ENCODE measurements at places on chromosomes 1 and 21. TPM values are rescaled to one million over a fixed set of nuclear protein-coding genes. Genes with fewer than 3 reads are reported as not detected.
A peak's percentile ranks its signal among the peaks of the same experiment; 100 is the strongest.

GRCh38 chr1:174110053-174110452 lies 49.3 kb upstream of the RABGAP1L start:
- H3K4me1 ChIP-seq: peaks cover 13% of the 10 kb centered on the region
- peak overlapping the region; percentile 35 for H3K27ac ChIP-seq
- H3K36me3 ChIP-seq: no peaks in the 10 kb centered on the region
- H3K27me3 ChIP-seq: no peaks in the 10 kb centered on the region
- DNase-seq: peak; percentile 9

DNA sequence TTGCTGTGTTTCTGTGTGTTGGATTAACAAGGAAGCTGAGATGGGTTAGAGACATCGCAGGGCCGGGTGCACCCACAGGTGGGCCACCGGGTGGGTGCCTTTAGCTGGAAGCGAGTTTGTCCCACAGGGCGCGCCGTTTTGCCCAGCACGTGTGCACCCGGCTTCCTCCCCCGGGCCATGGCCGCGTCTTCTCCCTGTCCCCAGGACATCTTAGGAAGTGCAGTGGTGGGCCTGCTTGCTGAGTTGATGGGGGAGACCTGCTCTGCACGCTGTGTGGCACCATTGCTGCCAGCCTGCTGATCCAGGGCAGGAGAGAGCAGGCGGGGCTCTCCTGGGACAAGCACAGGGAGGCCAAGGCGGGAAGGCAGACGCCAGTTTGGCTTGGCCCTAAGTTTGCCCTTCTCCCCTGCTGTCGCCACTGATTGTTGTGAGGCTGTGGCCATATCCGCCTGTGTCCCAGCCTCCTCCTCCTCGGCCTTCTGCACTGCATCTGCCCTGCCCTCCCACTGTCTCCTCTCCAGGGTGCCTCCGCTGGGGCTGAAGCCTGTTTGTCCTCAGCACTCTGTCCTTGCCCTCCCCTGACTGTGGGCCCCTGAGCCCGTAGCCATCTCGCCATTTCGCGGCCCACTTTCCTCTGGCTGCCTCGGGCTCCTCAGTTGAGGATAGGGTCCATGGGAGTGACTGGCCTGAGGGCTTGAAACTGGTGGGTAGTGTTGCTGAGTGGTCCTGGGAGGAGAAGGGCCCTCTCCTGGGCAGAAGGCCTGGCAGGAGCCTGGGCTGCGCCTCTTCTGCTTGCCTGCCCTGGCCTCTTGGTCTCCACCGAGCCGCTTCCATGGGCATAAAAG lies 47.6 kb downstream of the PKNOX1 start:
- no peaks in the 10 kb centered on the region for H3K27me3 ChIP-seq
- H3K27ac ChIP-seq: peak overlapping the region; percentile 16
- DNase-seq: no peak
- H3K36me3 ChIP-seq: peaks cover 24% of the 10 kb centered on the region
- no peaks in the 10 kb centered on the region for H3K4me1 ChIP-seq

DNA sequence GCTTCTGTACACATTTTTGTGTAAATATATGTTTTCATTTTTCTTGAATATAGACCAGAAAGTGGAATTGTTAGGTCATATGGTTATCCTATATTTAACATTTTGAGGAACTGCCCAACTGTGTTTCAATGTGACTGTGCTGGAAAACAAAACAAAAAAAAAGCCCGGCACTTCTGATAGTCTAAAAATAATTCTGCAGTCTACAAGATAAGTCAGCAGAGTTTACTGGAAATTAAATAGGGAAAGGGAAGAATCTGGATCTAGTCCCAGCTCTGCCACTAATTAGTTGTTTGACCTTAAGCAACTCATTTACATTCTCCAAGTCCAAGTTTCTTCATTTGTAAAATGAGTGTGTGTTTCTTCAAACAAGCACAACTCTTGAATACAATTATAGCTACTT lies 869.1 kb upstream of the B3GALT2 start:
- no peak for DNase-seq
- H3K27ac ChIP-seq: no peak overlapping the region
- H3K4me3 ChIP-seq: no peak overlapping the region
- H3K27me3 ChIP-seq: no peaks in the 10 kb centered on the region
- no peaks in the 10 kb centered on the region for H3K36me3 ChIP-seq
- H3K4me1 ChIP-seq: no peaks in the 10 kb centered on the region

- no peaks in the 10 kb centered on the region for H3K36me3 ChIP-seq
- no peaks in the 10 kb centered on the region for H3K4me1 ChIP-seq
- no peak within 1 kb of the TSS for H3K4me3 ChIP-seq
- no peaks in the 10 kb centered on the region for H3K27me3 ChIP-seq
These were observed at the start of gene RGS18 for GRCh38 chr1:192158181-192158580. Gene RGS18 (plus strand): TSS chr1:192158462. CDS start chr1:192158638, 176 bp downstream.

- H3K27ac ChIP-seq: no peak overlapping the region
- H3K4me1 ChIP-seq: peaks cover 4% of the 10 kb centered on the region
- peaks cover 16% of the 10 kb centered on the region for H3K36me3 ChIP-seq
- H3K4me3 ChIP-seq: no peak overlapping the region
These were observed 31.7 kb upstream of the ENSA start for GRCh38 chr1:150661156-150661555.

GRCh38 chr1:109535971-109536491 lies 3.6 kb upstream of the GPR61 start:
- DNase-seq: no peak
- no peak overlapping the region for H3K4me3 ChIP-seq
- H3K27me3 ChIP-seq: no peaks in the 10 kb centered on the region
- H3K27ac ChIP-seq: no peak overlapping the region
- H3K4me1 ChIP-seq: no peaks in the 10 kb centered on the region
- no peaks in the 10 kb centered on the region for H3K36me3 ChIP-seq

DNA sequence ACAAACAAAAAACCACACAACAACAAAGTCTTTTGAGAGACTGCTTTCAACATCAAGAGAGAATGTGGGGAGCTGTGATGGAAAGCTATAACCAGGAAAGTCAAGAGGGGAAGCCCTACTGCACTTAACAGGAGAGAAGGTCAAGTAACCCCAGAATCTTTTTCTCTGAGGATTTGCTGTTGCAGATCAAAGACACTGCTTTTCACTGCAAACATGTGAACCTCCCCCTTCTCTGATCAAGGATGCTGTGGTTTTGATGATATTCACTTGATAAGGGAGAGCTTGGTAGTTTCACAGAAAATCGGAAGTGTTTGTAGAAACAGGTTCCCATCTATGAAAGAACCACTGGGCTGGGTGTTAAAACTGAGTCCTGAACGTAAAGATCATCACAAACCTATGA lies 4.8 kb downstream of the ETV3 start:
- H3K27ac ChIP-seq: no peak overlapping the region
- H3K36me3 ChIP-seq: peaks cover 37% of the 10 kb centered on the region
- no peak overlapping the region for H3K4me3 ChIP-seq
- no peak for DNase-seq
- peaks cover 29% of the 10 kb centered on the region for H3K4me1 ChIP-seq
- H3K27me3 ChIP-seq: no peaks in the 10 kb centered on the region

- no peaks in the 10 kb centered on the region for H3K27me3 ChIP-seq
- H3K36me3 ChIP-seq: no peaks in the 10 kb centered on the region
- no peak overlapping the region for H3K4me3 ChIP-seq
- no peak overlapping the region for H3K27ac ChIP-seq
These were observed 49.7 kb upstream of the HSD17B7 start for GRCh38 chr1:162740755-162741154.

- H3K27ac ChIP-seq: peak overlapping the region; percentile 73
- no peaks in the 10 kb centered on the region for H3K36me3 ChIP-seq
- peak overlapping the region; percentile 37 for H3K4me3 ChIP-seq
- peaks cover 24% of the 10 kb centered on the region for H3K4me1 ChIP-seq
- peak; percentile 86 for DNase-seq
These were observed 54.1 kb upstream of the SAMD11 start for GRCh38 chr1:869499-870244.

DNA sequence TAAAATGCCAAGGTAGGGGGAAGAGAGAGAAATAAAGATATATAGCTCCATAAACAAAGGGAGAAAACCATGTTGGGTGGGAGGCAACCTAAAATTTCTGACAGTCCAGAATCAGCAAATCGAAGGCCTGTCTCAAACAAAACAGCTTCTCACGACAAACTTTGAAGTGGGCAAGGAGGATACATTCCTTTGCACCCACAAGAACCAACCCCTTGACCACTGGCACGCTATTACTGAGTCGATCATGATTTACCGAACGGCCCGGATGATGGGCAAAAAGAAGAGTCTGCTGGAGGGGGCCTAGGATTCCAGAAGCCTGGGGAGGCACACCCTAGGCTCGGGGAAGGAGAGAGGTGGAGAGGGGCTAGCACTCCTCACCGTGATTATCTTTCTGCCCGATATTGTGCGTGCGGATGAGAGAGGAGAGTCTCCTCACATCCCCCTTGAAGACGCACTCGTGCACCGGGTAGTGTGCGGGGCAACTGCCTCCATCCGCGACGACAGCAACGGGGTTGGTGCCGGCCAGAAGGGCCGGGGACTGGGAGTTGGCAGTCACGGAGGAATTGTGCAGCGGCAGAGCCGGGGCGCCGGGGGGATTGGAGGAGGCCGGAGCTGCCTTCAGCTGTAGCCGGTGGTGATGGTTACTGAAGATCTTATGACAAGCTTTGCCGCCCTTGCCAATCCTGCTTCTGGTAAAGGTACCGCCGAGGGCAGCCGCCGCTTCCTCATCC lies 756 bp downstream of the ANKRD13C start:
- H3K4me3 ChIP-seq: peak overlapping the region; percentile 100
- no peaks in the 10 kb centered on the region for H3K27me3 ChIP-seq
- peaks cover 32% of the 10 kb centered on the region for H3K4me1 ChIP-seq
- H3K27ac ChIP-seq: peak overlapping the region; percentile 99

- H3K36me3 ChIP-seq: no peaks in the 10 kb centered on the region
- DNase-seq: no peak
- peaks cover 4% of the 10 kb centered on the region for H3K27me3 ChIP-seq
- H3K4me3 ChIP-seq: no peak overlapping the region
- H3K4me1 ChIP-seq: no peaks in the 10 kb centered on the region
These were observed 86.8 kb downstream of the KCNJ6 start for GRCh38 chr21:37829447-37829846.

DNA sequence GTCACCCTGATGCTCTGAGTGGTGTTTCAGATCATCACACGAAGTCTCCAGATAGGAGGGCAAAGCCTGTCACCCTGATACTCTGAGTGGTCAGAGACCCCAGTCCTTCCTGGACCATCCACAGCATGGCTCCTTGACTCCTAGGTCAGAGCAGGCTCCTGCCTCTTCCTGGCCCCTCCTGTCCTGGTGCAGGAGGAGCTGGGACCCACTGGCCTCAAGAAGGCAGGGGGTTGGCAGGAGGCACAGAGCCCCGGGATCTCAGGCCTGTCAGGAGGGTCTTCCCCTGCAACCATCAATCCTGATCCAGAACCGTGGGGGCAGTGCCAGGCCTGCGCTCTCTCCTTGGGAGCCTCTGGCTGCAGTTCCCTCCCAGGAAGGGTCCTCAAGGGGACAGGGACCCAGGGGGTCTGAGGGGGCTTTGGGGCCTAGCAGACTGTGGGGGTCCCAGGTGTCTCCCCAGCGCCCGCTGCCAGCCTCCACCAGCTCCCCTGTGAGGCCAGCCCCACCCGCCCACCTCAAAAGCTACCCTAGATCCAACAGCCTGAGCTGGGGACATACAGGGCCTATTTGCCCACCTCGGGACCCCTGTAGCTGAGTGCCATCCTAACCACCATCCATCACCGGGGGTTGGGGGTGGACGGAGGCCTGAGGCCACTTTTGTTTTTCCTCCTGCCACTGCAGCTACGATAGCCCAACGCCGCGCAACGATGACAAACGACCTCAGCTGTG lies 27.5 kb downstream of the COL6A1 start:
- no peak overlapping the region for H3K4me3 ChIP-seq
- H3K4me1 ChIP-seq: no peaks in the 10 kb centered on the region
- DNase-seq: no peak
- no peaks in the 10 kb centered on the region for H3K36me3 ChIP-seq

- peaks cover 5% of the 10 kb centered on the region for H3K36me3 ChIP-seq
- no peaks in the 10 kb centered on the region for H3K4me1 ChIP-seq
- H3K27me3 ChIP-seq: peaks cover 4% of the 10 kb centered on the region
- no peak overlapping the region for H3K4me3 ChIP-seq
- DNase-seq: no peak
- H3K27ac ChIP-seq: no peak overlapping the region
These were observed 407.9 kb upstream of the PKN2 start for GRCh38 chr1:88276163-88276562.

GRCh38 chr1:154467434-154468102 lies 34.5 kb upstream of the TDRD10 start:
- H3K27ac ChIP-seq: no peak overlapping the region
- no peak overlapping the region for H3K4me3 ChIP-seq
- no peak for DNase-seq
- H3K4me1 ChIP-seq: peaks cover 6% of the 10 kb centered on the region

GRCh38 chr1:11984121-11984520 lies 3.9 kb downstream of the MFN2 start:
- no peak for DNase-seq
- peaks cover 48% of the 10 kb centered on the region for H3K4me1 ChIP-seq
- no peak overlapping the region for H3K27ac ChIP-seq
- peak overlapping the region; percentile 68 for H3K4me3 ChIP-seq

GRCh38 chr1:192524223-192524622 lies 51.4 kb upstream of the RGS1 start:
- H3K4me1 ChIP-seq: peaks cover 8% of the 10 kb centered on the region
- no peak overlapping the region for H3K27ac ChIP-seq
- peaks cover 63% of the 10 kb centered on the region for H3K27me3 ChIP-seq
- no peaks in the 10 kb centered on the region for H3K36me3 ChIP-seq
- DNase-seq: no peak
- H3K4me3 ChIP-seq: no peak overlapping the region

GRCh38 chr1:84573967-84574842 lies at the start of gene CTBS:
Gene CTBS (minus strand): TSS chr1:84574440. CDS start chr1:84574415, 25 bp downstream.
- peak; percentile 85 for DNase-seq
- peaks cover 33% of the 10 kb centered on the region for H3K4me1 ChIP-seq
- H3K27me3 ChIP-seq: no peaks in the 10 kb centered on the region
- peak within 1 kb of the TSS; percentile 98 for H3K4me3 ChIP-seq
- H3K27ac ChIP-seq: peak within 1 kb of the TSS; percentile 98
- peaks cover 10% of the 10 kb centered on the region for H3K36me3 ChIP-seq

GRCh38 chr1:154867841-154868605 lies 2.1 kb downstream of the KCNN3 start:
- H3K27ac ChIP-seq: no peak overlapping the region
- H3K4me1 ChIP-seq: peaks cover 49% of the 10 kb centered on the region
- no peak for DNase-seq
- peaks cover 50% of the 10 kb centered on the region for H3K27me3 ChIP-seq

DNA sequence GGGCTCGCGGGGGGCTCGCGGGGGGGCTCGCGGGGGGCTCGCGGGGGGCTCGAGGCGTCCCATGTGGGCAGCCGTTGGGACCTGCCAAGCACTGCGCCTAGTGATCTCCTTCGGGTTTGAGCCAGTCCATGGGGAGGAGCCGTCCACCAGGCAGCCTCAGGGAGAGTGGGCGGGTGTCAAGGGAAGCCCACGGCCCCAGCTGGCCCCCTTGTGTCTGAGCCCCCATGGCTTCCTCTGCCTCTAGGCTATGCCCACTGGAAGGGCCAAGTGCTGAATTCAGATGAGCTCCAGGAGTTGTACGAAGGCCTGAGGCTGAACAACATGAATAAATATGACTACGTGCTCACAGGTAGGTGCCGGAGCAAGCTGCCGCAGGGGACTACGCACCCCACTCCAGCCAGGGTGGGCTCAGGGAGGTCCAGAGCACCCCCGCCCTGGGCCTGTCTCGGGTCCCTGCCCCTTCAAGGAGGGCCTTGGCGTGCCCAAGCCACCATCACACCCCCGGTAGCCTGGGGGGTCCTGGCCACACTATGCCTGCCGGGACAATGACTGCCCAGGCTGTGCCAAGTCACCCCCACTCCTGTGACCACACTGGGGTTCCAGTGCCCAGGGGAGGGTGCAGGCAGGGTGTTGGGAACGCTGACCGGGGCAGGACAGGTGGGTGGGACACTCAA lies 22.6 kb downstream of the PDXK start:
- H3K4me3 ChIP-seq: no peak overlapping the region
- peaks cover 5% of the 10 kb centered on the region for H3K36me3 ChIP-seq
- DNase-seq: no peak

The LINGO4 gene
- not detected for polyA plus RNA-seq

The ZBTB8B gene
- polyA plus RNA-seq: not detected

The CAMK2N1 gene
- polyA plus RNA-seq: not detected

The PGBD5 gene
- polyA plus RNA-seq: not detected

The RGS7 gene
- 0.29 TPM for polyA plus RNA-seq

The PRAMEF11 gene
- not detected for polyA plus RNA-seq
